T-helper 1 cell (primary cell): ENCODE measurements at places on chromosomes 2 and 18.

GRCh38 chr2:75309596-75310463 lies 110.5 kb upstream of the TACR1 start:
- no peak for DNase-seq

DNA sequence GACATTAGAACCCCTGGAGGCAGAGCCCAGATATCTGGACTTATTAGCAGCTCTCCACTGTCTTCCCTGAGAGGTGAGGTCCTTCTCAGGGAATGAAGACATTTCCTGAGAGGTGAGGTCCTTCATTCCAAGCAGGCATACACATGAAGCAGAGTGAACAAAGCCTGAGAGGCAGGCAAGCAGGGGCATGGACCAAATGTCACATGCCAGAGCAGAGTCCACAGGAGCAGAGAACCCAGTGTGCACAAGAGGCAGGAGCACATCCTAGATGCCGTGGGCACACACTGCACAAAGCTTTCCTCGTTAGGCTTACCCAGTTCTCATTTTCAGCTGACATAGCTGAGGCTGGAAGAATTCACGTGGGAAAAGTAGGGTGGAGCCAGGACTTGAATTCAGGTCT lies 759.9 kb upstream of the HS6ST1 start:
- no peak for DNase-seq

DNA sequence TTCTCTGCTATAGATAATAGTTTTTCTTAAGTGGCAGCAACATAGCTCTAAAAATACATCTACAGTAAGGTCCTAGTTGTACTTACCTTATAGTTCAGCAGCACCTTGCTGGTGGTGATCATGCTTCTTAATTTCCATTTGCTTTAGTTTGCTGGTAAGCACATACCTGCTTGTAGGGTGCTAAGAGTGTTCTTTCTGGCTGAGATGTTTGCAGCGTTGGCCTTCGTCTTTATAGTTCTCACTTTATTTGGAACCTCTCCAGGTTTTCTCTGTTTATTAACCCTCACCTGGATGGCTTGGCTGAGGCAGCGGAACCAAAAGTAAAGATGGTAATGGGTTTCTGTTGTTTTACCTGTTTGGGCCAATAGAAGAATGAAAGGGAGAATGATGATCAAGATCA lies 123.6 kb upstream of the EFEMP1 start:
- DNase-seq, result no peak

DNA sequence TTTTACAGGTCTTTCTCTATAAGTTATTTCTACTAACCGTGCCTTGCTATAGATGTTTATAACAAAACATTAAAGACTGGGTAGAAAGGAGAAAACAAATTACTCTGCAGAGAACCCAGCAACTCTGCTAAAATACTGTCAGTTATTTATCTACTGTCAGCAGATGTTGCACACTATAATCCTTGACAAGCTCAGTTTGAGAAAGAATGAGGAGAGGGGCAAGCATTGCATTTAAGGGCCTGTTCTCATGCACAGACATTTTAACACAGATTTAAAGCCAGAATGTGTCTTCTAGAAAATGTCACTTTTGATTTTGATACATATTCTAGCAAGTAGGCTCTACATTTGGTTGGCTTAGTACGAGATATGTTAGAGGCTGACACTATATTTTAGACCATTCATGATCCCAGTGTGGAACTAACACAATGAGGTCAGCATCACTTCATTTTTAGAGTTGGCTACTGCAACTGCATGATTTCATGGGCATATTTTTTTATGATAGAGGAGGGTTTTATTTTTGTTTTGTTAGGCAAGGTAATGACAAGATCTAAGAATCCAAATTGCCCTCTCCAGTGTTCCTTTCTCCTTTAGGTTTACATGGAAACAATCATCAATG lies 516.4 kb downstream of the ZEB2 start:
- DNase-seq, result no peak

GRCh38 chr18:1995041-1995612 lies 576.2 kb downstream of the METTL4 start:
- DNase-seq, result no peak

DNA sequence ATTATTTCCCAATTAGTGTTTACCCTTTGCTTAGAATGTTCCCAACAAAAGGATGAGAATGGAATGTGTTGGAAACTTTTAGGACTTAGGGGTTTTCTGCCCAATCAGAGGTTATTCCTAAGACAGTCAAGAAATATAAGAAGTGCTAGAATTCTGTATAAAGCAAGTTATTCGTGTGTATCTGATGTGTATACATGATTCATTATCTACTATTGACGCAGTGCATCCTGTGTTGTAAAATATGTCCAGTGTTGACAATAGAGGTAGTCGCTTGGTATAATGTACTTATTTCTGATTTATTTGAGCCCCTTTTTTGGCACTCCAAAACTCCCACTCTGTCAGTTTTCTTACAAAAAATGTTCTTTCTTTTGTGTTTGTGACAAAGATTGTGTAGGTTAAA lies 881 bp downstream of the PIKFYVE start:
- DNase-seq, result peak; percentile 27

DNA sequence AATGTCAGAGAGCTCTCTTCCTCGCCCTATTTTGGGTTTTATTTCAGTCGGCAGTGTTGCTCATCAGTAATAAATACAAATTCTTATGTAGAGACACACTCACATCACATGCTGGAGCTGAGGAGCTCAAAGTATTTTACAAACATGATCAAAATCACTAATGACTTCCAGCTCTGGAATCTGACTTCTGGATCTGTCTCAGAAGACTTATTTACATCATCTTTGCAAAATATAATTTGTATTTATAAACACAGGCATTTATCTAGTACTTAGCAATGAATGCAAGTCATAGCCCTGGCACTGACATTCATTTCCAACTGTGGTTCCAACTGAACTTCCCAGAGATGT lies 327.1 kb downstream of the NCKAP5 start:
- DNase-seq, result no peak

DNA sequence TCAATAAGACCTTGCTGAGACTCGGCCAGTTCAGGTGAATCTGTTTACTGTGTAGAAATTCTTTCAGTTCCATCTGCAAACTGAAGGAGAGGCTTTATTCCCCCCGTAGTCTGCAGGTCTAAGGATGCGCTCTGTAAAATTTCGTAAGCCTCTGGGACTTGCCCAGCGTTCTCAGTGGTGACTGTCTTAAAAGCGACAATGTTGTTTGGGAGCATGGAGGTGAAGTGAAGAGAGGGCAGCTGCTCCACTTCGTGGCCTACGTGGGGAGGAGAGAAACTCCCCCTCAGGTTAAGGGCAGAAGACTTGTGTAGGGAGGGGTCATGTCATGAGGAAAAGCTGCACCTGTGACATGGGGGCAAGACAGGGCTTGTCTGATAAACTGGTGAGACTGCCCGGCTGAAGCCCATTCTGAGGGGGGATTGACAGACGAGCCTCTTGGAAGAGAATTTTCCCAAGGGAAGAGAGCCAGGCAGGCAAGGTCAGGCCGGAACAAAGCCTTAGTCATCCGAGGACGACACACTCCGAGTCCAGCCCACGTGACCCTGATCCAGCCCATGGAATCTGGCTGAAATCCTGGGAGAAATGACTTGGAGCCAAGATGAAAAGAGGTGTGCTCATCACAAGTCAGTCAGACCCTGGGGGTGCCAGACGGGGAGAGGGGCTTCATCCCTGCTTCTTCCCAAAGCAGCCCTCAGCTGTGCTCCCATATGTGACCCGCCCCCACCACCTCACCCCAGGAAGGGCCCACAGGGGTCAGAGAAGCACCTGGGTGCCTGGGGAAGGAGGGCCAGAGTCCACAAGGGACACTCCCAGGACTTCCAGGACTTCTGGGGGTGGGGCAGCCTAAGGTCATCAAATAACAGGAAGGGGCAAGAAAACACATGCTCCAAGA lies 88.5 kb upstream of the SH3BP4 start:
- no peak for DNase-seq

- DNase-seq, result no peak
Observed at GRCh38 chr2:98128556-98129109, 41.7 kb downstream of the VWA3B start.

DNA sequence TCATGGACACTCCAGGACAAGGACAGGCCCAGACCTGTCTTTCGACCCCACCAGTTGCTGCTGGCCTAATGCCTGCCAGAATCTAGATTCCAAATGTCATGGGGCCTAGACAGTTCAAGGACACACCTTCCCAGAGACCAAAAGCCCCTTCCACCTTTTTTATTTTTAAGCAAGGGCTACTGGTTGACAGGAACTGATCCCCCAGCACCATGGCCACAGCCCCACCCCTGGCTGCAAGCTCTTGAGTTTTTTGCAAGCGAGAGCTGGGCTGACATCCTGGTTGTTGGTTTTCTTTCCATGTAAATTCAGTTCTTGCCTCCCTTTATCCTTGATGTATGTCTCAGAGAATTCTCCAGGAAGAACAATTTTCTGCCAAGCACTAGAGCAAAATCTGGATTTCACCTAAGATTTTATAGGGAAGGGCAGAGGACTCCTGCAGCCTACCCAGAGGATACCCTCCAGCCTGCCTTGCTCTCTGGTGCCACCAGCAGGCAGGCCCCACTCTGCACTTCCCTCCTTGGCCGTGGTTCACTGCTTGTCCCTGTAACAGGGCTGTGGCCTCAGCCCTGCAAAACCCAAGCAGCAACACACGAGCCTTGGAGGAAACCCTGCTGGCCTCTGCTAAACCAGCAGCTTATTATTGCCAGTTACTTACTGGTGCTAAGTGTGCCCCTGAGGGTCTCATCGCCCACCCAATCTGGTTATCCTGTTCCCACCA lies 97.7 kb downstream of the TWIST2 start:
- DNase-seq, result no peak

DNA sequence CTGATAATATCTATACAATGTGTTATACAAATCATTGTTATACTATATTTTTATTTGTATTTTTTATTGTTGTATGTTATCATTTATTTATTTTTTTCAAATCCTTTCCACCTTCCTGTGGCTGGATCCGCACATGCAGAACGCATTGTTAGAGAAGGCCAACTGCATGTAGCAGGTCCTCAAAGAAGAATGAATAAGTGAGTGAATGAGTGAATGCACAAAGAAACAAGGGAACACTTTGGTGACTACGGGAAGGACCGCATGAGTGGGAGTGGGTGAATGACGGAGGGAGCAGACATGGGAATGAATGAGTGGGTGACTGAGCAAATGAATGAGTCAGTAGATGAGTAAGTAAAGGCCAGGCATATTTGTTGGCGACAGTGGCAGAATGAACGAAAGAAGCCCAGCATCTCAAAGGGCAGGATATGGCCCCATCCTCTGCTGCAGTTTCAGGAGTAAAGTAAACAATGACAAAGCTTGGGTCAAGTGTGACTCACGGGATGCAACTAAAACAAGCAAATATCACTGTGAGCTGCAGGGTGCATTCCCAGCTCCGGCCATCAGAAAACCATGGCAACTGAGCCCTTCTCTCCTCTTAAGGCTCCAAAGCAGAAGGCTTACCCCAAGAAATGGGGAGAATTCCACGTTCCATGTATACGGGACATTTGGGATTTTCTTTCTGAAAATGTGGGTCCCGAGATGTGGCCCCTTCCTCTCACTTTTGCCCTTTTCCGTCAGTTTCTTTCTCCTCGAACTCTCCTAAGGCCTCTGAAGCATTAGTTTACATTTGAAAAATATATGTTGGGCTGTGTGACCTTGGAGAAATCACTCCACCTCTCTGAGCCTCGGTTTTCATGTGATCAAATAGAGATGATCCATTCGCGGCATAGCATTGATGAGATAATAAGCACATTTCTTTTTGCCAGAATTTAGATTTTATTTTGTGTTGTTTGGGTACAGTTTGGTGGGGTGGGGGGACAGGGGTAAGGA lies 24.5 kb downstream of the KCNF1 start:
- no peak for DNase-seq

DNA sequence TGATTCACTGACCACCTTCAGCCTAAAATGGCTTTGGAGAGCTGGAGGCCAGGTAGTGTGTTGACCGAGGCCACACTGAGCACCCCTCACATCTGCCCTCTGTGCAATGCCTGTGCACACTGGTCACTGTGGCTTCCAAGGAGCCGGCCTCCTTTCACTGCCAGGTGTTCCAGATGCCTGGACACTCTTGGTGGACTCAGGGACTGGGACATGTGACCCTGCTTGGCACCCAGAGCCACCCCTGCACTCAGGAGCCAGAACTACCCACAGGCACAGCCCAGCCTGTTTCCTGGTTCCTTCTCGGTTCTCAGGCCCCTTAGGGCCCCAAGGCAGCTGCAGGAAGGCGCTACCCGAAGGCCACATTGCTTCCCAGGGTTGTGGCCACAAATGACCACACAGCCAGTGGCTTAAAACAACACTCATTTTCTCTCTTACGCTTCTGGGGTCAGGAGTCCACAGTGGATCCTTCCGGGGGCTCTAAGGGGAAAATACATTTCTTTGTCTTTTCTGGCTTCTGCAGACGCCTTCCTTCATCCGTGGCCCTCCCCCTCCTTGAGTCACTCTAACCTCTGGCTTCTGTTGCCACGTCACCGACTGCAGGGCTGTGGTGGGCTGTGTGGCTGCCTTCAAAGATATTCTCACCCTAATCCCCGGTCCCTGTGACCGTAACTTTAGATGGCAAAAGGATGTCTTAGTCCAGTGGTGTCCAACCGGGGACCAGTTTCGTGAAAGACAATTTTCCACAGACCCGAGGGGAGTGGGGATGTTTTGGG lies 78.6 kb downstream of the ASB1 start:
- DNase-seq, result no peak

DNA sequence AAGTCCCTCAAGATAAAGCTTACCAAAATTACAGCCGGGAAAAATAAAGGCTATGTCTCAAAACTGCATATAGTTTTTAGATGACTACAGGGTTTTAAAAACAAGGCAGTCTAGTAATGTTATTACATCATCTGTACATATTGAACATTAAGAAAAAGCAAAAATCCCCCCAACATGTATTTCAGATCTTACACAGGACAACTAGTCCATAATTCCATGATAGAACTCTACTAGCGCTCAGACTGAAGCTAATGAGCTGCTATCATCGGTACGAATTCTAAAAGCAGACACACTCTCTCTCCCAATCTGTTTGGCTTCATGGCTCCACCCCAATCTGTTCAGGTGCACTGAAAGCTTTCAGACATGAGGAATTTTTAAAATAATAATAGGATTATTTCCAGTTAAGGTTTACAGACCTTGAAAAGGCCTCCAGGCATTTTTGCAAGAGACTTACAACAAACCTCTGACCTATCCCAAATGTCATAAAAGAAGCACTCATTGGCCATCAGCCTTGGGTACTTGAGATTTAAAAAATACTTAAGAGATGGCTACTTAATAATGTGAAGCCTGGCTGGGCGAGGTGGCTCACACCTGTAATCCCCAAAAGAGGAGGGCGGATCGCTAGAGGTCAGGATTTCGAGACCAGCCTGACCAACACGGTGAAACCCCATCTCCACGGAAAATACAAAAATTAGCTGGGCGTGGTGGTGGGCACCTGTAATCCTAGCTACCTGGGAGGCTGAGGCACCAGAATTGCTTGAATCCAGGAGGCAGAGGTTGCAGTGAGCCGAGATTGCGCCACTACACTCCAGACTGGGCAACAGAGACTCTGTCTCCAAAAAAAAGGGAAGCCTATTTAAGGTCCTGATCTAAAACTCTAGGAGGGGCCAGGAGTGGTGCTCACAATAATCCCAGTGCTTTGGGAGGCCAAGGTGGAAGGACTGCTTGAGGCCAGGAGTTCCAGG lies 2.0 kb downstream of the NPC1 start:
- no peak for DNase-seq
